ENCODE measurements at places on chromosomes 7 and 10. TPM values are rescaled to one million over a fixed set of nuclear protein-coding genes. Genes with fewer than 3 reads are reported as not detected.

The HOXA4 gene
- not detected for total RNA-seq

The FANK1 gene
- 6.2 TPM for total RNA-seq

The EFCAB10 gene
- total RNA-seq = not detected

The PRKAR2B gene
- total RNA-seq = not detected

All from mammary epithelial cell (primary cell).